ENCODE measurements at places on chromosomes 5 and 9. TPM values are rescaled to one million over a fixed set of nuclear protein-coding genes. Genes with fewer than 3 reads are reported as not detected.

GRCh38 chr5:112250551-112250950 is 168.5 kb downstream of the EPB41L4A start:
- no peaks in the 10 kb centered on the region for H3K4me1 ChIP-seq
- no peak overlapping the region for H3K27ac ChIP-seq
- DNase-seq = no peak
- H3K4me3 ChIP-seq = no peak overlapping the region

The SOX30 gene
- not detected for total RNA-seq

GRCh38 chr9:107720501-107720900 is 230.9 kb upstream of the KLF4 start:
- H3K27me3 ChIP-seq = no peaks in the 10 kb centered on the region
- H3K4me1 ChIP-seq = no peaks in the 10 kb centered on the region
- H3K36me3 ChIP-seq = no peaks in the 10 kb centered on the region
- no peak for DNase-seq

DNA sequence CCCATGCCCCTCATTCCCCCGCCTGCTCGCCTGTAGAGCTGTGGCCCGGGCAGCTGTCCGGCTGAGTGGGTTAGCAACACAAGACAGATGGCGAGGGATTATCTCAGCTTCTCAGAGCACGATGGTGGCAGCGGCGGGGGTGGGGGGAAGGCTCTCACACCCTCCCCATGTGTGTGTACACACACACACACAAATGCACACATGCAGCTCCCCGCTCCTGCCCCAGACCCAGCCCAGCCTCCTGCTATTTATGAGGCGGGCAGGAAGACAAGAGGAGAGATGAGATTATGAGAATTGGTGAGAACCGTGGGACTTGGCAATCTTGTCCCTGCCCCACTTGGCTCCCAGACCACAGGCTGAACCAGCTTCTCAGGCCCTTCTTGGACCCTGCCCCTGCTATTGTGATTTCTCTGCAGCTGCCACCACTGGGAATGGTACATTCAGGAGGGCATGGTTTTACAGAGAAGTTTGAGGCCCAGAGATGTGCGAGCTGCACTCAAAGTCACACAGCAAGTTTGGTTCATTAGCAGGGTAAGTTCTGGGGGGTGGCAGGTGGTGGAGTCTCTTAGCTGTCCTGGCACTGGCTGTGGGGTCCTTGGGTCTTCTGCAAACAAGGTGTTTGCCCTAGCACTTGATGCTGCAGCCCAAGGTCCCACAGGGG is 51.0 kb upstream of the PSD2 start:
- H3K27me3 ChIP-seq = peaks cover 41% of the 10 kb centered on the region
- no peak overlapping the region for H3K4me3 ChIP-seq
- H3K36me3 ChIP-seq = no peaks in the 10 kb centered on the region
- H3K27ac ChIP-seq = no peak overlapping the region
- no peak for DNase-seq
- H3K4me1 ChIP-seq = peaks cover 11% of the 10 kb centered on the region

The PPP1R26 gene
- total RNA-seq = 1.7 TPM

The CTXN3 gene
- not detected for total RNA-seq

DNA sequence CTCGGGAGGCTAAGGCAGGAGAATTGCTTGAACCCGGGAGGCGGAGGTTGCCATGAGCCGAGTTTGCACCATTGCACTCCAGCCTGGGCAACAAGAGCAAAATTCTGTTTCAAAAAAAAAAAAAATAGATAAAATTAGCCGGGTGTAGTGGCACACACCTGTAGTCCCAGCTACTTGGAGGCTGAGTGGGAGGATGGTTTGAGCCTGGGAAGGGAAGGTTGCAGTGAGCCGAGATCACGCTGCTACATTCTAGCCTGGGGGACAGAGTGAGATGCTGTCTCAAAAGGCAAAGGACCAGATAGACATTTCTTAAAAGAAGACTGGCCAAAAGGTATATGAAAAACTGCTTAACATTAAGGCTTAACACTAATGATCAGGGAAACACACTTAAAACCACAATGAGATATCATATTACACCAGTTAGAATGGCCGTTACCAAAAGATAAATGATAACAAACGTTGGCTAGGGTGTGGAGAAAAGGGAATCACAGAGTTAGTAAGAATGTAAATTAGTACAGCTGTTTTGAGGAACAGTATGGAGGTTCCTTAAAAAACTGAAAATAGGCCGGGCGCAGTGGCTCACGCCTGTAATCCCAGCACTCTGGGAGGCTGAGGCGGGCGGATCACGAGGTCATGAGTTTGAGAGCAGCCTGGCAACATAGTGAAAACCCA is 10.1 kb upstream of the MARVELD2 start:
- H3K4me3 ChIP-seq = no peak overlapping the region
- H3K27me3 ChIP-seq = no peaks in the 10 kb centered on the region
- no peak for DNase-seq
- H3K27ac ChIP-seq = no peak overlapping the region

DNA sequence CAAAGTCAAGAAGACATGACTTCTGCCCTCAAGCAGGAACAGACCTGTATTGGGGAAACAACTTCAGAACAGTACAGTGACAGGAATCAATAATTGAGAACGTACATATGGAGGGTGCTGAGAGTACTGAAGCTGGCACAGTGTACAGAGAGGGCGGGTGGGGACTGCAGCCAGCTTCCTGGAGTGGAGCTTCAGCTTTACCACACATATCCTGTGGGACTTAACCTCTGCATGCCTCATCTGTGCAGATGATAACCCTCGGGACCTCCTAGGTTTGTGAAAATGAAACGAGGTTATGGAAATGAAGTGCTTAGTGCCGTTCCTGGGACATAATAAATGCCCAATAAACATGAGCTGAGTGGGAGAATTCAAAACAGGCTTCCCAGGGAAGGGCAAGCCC is 22.1 kb upstream of the RARS1 start:
- DNase-seq = no peak
- no peaks in the 10 kb centered on the region for H3K27me3 ChIP-seq
- H3K27ac ChIP-seq = no peak overlapping the region
- H3K36me3 ChIP-seq = no peaks in the 10 kb centered on the region

DNA sequence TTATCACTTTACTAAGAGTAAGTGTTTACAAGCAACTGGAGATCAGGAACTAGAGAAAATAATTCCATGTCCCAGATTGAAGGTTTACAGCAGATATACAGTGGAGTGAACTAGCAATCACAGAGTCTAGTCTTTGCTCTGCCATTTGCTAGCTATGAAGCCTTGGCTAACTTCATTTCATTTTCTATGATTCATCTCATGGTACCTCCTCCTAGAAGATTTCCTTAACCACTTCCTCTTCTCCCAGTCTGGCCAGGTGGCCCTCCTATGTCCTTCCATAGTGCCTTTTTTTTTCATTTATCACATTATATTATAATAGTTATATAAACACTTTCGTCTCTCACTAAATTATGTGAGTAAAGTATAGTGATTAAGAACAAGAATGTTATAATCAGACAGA is 52.1 kb downstream of the GRIA1 start:
- no peaks in the 10 kb centered on the region for H3K36me3 ChIP-seq
- H3K27me3 ChIP-seq = no peaks in the 10 kb centered on the region
- no peak for DNase-seq
- no peak overlapping the region for H3K4me3 ChIP-seq

- H3K4me3 ChIP-seq = no peak overlapping the region
- H3K4me1 ChIP-seq = no peaks in the 10 kb centered on the region
- DNase-seq = no peak
- no peaks in the 10 kb centered on the region for H3K27me3 ChIP-seq
Observed at GRCh38 chr9:64015136-64015535, 1269.9 kb downstream of the FOXD4L5 start.

The CDC20B gene
- not detected for total RNA-seq

- no peaks in the 10 kb centered on the region for H3K4me1 ChIP-seq
- H3K27me3 ChIP-seq = no peaks in the 10 kb centered on the region
- H3K4me3 ChIP-seq = no peak overlapping the region
Observed at GRCh38 chr9:13607481-13608441, 328.3 kb upstream of the MPDZ start.

The WDR55 gene
- 37.1 TPM for total RNA-seq

DNA sequence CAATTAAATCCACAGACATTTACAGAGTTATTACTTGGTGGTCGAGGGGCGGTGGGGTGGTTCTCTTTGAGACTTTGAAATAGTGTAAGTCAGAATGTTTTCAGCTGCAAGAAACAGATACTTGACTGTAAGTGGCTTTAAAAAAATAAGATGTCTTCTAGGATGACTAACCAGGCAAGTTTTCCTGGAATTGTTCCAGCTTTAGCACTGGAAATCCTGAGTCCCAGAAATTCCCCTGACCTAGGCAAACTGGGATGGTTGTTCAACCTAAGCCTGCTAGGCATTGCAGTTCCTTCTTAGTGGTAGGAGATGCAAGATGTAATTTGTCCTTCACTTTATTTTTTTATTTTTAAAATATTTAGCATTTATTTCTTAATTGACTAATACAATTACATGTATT is 169.5 kb upstream of the POC5 start:
- no peaks in the 10 kb centered on the region for H3K4me1 ChIP-seq
- H3K27me3 ChIP-seq = no peaks in the 10 kb centered on the region
- H3K36me3 ChIP-seq = no peaks in the 10 kb centered on the region
- H3K27ac ChIP-seq = no peak overlapping the region

All from T-cell (primary cell).